NCI-H2171 treated with DMSO at 0.1 percent for 48 hours (cell line): ENCODE measurements at places on chromosomes 3 and 15.

GRCh38 chr15:51750792-51751696 is at the start of gene TMOD2:
TMOD2 (plus strand) TSS chr15:51751597; CDS start chr15:51766442, 14,845 bp downstream.
- DNase-seq, result peak; percentile 69

GRCh38 chr3:52848617-52849016 is 13.8 kb upstream of the MUSTN1 start:
- DNase-seq, result no peak

GRCh38 chr15:38671006-38671387 is 106.4 kb upstream of the RASGRP1 start:
- no peak for DNase-seq

GRCh38 chr3:13379201-13379830 is 40.8 kb downstream of the NUP210 start:
- DNase-seq, result no peak

GRCh38 chr3:43612419-43612818 is 9.4 kb downstream of the ANO10 start:
- no peak for DNase-seq

DNA sequence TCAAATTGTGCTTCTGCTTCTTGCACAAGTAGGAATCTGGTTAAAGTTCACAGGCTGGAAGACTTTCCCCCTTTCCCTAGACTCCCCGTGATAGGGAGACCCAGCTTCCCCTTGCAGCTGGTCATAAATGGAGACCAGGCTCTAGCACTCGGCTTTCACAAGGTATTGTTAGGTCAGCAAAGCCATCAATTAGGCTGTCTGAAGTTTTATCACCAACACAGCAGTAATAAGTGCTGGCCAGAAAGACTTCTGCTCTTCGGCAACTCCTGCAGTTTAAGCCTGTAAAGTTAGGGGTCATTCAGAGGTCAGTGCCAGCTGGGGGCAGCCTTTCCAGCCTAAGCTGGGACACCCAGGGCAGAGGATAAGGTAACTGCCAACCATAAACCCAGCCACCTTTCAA is 203.4 kb downstream of the MEIS2 start:
- no peak for DNase-seq

GRCh38 chr15:84669726-84670125 is 11.7 kb upstream of the NMB start:
- DNase-seq, result no peak

DNA sequence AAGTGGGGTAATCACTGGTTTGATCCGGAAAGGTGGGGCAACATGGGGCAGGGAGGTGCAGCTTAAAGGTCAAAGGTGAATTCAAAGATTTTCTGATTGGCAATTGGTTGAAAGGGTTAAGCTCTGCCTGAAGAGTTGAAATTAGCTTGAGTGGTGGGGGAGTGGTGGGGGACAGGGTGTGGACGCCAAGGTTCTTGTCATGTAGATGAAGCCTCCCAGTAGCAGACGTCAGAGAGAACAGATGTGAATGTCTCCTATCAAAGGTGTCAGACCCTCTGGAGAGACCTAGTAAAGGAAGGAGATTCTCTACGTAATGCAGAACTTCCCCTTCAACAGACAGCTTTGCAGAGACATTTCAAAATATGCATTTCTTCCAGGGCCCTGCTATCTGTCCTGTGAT is 62.8 kb downstream of the ABCC5 start:
- no peak for DNase-seq
